ENCODE measurements at places on chromosomes 1 and 21.

DNA sequence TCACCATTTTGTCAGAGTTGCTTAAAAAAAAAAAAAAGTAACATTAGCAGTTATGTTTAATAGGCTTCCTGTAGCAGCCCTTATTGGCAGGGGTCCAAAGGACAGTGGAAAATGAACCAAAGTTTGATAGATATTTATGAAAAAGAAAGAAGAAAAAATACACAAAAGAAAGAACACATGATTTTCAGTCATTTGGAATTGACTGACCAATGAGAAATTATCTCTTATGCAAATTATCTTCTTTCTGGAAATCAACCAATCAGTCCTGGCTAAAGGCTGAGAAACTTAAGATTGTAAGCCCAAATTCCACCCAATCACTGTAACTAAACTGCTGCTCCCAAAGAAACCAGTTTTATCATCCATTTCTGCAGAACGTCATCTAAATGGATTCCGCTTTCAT lies 282.4 kb downstream of the TM2D1 start:
- DNase-seq, result no peak

DNA sequence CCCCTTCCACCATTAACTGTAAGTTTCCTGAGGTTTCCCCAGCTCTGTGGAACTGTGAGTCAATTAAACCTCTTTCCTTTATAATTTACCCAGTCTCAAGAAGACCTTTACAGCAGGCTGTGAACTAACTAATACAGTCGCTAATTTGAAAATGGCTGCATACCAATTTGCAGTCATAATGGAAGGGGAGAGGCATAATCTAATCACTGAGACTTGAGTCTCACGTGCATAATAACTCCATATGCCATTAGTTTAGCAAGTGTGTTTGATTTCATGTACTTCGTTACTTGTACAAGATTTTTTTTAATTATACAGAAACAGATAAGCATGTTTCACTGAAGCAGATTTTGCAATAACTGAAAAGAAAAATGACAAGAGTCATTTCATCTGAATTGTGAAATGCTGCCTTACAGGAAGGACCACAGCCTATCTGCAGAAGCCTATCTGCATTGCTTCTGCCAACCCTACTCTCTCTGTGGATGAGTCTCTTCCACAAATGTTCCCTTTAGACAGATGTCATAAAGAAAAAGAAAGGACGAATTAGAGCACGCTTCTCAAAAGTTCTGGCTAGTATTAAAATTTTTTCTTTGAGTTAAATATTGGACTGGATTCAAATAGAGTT lies 99.1 kb downstream of the PTGER3 start:
- no peak for DNase-seq

DNA sequence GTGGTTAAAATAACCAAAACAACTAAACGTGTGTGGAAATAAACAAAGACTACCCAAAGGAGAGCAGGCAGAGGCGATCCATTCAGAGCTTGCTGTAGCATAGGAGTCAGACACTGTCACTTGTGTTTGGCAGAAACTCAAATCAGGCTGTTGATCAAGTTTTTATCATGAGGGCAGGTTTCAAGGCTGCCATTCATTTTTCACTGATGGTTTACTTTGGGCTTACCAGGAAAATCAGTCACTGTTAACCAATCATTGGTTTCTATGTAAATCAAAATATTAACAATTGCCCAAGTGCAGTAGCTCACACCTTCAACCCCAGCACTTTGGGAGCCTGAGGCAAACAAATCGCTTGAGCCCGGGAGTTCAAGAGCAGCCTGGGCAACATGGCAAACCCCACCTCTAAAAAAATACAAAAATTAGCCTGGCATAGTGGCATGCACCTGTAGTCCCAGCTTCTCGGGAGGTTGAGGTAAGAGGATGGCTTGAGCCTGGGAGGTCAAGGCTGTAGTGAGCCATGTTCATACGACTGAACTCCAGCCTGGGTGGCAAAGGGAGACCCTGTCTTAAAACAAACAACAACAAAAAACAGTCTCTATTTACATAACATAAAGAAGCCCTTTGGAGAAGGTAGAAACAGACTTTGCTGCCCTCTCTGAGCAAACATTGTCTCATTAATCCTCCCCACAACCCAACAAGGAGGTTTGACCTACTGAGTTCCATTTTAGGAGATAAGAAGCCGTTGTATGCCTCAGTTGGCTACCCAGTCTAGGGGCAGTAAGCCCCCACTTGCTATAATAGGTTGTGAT lies 21.1 kb upstream of the ETS2 start:
- no peak for DNase-seq

- DNase-seq, result no peak
These were observed 148.2 kb upstream of the COL11A1 start for GRCh38 chr1:103256490-103256889.

DNA sequence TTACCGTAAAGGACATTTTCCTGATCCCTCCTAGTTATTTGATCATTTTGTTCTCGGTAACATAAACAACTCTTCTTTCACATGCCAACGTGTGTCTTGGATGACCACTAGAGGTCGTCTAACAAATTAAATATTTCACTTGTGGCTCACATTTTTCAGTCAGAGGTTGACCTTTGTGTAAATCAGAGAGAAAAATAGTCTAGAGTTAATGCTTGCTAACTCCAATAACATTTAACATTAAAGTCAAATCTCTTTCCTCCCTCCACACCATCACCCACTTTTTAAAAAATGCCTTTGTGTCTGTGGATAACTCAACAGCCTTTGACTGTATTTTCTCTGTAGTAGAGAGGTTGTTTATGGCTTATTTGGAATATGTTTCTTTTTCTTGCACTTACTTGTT lies 220.5 kb upstream of the B3GALT2 start:
- DNase-seq, result no peak

GRCh38 chr1:47471163-47471562 lies 33.3 kb downstream of the FOXD2 start:
- DNase-seq, result no peak

DNA sequence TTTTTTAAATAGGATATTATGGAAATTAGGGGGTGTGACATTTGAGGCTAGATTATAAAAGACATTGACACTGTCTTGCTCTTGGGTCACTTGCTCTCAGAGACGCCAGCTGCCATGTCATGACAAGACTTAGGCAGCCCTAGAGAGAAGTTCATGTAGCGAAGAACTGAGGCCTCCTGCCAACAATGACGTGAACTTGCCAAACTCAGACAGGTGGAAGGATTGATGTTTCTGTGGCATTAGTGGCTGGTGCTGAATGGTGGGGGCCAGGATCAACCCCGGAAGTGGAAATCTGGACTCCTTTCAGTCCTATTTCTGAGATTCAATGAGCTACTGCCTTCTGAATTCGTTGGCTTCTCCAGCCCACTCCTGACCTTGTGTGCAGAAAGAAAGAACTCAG lies 14.7 kb downstream of the NCF2 start:
- DNase-seq, result no peak

DNA sequence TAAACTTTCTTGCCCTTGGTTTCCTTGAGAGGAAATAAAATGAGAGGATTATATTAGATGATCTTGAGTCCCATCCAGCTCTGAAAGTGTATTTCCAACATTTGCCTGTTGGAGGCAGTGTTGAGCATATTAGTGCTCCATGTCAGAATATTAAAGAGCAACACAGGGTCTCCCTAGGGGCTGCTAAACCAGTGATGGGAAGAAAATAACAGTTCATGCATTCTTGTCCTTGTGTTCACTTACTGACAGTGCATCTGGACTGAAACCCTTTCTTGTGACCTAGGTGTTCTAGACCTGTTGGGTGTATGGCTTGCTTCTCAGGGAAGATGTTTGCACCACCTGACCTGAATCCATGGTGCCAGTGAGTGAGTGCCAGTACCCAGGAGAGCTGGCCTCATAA lies 124.7 kb upstream of the KIAA0040 start:
- DNase-seq, result peak; percentile 7

DNA sequence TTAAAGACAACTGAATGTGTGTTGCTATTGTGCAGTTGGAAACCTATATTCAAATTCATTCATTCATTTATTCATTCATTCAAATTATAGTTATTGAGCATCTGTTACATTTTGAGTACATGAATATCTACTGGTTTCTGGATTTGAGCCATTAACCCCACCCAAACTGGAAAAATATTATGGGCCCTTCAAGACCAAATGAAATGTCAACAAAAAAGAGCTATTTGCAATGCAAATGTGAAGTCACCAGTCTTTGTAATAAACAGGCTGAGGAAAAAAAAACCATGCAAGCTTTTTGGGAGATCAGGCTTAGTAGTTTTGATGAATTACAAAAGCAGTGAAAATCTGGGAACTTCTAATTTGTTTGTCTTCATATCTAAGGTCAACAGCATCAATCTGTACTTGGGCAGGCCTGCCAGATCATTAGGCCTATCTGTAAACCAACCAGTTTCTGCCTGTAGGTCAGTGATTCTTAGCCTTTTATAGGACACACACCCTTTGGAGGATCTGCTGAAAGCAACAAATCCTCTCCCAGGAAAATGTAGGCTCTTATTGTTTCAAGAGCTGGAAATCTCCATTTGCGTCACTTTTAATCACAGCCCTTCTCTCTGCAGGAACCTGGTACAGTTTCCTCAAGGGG lies 134.7 kb downstream of the FAM78B start:
- DNase-seq, result no peak

DNA sequence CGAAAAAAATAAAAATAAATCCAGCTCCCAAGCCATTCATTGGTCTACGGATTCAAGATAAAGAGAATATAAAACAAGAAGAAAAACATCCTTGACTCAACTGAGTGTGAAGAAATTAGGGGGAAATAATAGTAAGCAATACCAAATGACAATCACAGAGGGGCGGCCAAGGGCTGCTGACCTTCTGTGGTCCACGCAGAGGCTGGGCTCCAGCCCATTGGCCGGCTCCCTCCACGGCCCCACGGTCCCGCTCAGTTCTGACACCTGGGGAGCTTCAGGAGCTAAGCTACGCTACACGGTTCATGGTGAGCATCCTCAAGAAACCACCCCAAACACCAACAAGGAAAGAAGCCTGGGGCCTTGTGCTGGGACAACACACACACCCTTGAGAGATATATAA lies 400 bp upstream of the KRTAP10-12 start:
- DNase-seq, result no peak

DNA sequence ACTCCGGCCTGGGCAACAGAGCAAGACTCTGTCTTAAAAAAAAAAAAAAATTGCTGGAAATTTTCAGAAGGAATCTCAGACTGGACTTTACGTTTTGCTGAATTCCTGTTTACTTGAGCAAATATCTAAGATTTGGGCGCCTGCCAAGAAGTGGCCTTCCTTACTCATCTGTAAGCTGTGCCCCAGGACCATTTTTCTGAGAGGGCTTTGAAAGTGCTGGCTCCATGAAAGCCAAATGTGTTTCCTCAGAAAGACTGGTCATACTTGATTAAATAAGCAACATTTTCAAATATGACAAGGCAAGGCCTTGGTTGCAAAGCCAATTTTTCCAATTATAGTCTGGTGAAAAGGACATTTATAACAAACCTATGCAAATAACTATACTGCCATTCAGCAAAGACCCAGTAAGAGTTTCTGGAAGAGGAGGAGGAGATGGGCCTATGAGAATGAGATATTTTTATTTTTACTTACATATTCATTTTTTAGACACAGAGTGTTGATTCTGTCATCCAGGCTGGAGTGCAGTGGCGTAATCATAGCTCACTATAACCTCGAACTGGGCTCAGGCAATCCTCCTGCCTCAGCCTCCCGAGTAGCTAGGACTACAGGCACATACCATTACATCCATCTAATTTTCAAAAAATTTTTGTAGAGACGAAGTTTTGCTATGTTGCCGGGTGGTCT lies 56.3 kb upstream of the HTR1D start:
- DNase-seq, result no peak

GRCh38 chr21:44429894-44430293 lies 25.4 kb upstream of the LRRC3 start:
- no peak for DNase-seq

DNA sequence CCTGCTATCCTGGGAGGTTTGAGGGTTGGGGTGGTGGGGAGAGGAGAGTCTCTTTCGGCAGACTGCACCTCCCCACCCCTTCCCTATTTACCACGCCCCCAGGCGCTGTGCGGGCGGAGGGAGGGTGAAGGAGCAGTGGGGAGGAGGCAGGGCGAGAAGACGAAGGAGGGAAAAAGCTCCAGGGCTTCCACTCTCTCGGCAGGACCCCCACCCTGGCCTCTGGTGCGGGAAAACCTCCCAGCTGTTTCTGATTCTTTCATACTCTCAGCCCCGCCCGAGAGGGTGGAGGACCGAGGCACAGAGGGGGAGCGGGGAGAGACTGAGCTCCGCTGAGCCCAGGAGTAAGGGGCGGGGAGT lies 866 bp upstream of the WNT2B start:
- peak; percentile 10 for DNase-seq

- no peak for DNase-seq
These were observed 8.9 kb upstream of the MRPL55 start for GRCh38 chr1:228118040-228118439.

DNA sequence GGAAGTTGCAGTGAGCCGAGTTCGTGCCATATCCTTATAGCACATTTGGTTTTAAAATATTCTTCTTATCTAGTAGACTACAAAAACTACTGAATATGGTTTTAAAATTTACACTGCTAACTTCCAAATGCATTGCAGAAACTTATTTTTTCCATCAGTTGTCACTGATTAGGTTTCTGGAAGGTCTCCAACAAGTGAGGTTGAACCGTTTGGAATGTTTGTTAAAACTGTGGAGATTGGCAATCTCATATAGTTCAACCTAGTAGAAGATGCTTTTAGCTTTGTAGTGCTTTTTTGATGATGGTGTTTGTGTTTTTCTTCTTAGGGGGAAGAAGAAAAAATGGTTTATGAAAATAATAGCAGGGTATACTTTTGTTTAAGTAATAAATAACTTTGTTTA lies 12.9 kb downstream of the CENPF start:
- no peak for DNase-seq

- peak; percentile 99 for DNase-seq
These were observed 797 bp upstream of the USP1 start for GRCh38 chr1:62436039-62436465.

DNA sequence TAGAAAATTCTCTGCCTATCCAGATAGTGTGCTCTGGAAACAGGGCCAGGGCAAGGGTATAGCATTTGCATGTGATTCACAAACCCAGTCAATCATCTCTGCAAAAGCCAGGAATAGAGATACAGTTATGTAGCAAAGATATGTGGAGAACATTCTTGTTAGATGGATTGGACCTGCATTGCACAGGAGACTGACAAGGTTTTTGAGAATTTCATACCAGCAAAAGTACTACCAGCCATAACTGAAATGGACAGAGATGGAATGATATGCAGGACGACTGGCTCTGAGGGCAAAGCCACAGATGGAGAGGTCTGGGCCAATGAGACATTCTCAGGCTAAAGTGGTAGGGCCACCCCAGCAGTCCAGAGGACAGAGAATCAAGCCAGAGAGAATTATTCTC lies 24.7 kb downstream of the SCMH1 start:
- no peak for DNase-seq

GRCh38 chr1:110783292-110783918 lies 89.5 kb upstream of the CD53 start:
- DNase-seq, result peak; percentile 68

- DNase-seq, result no peak
These were observed 20.6 kb upstream of the FCGR2A start for GRCh38 chr1:161484613-161485012.

DNA sequence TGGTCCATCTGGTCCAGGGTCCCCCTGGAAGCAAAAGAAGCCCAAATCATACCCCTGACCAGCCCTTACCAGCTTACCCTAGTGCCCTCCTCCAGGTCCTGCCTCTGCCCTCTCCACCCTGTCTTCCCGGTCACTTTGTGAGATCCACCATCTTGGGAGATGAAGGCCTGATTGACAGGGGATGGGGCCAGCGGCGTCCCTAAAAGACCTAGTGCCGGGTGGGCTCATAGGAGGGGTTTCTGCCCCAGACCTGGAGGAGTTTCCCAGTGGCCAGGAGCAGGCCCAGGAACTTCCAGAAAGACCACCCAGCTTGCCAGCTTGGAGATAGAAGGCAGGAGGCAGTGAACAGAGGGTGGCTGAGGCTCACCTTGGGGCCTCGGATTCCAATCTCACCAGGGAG lies 5.4 kb downstream of the COL9A2 start:
- DNase-seq, result no peak

- no peak for DNase-seq
These were observed 76.6 kb downstream of the PLPP3 start for GRCh38 chr1:56502700-56503245.
